ENCODE measurements at places on chromosomes 4 and X. TPM values are rescaled to one million over a fixed set of nuclear protein-coding genes. Genes with fewer than 3 reads are reported as not detected.

Gene MUC7
- total RNA-seq, result not detected

Gene TAF1
- 74.2 TPM for total RNA-seq

Gene CYTL1
- 1.1 TPM for total RNA-seq

Gene OCRL
- total RNA-seq, result 12.7 TPM

DNA sequence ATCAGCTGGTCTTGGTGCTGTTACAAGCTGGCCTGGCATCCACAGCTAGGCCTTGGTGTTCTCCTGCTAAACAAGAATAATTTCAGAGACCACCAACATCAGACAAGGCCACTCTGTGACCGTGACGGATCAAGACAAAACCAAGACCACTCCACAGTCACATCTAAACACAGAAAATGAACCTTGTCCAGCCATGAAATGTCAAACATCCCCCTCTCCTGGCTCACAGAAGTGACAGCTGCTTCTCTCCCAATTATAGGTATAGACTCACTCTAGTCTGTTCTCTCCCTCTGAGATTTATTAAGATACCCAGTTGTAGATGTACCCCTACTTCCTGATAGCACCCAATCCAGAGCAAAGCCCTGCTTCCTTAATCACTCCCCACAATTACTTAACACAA lies 40.4 kb downstream of the EFHC2 start:
- DNase-seq, result no peak

DNA sequence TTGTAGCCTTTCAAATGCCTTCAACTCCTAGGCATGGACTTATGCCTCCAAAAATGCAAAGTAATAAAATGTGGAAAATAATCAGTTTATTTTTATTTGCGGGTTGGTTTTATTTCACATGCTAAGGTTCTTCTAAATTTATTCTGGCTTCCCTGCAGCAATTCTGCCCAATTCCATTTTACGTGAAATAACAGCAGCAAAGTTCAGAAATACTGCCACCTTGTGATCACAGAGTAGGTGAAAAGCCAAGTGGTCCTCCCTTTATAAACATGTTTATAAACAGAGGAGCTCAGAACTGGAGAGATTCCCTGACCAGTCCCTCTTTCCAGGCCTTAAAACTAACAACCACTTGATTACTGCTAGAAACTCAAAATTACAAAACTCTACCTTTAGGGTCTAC lies 14.7 kb upstream of the DCHS2 start:
- no peak for DNase-seq

- no peak for DNase-seq
These were observed 11.7 kb downstream of the OTUD4 start for GRCh38 chr4:145168581-145169187.
